ENCODE measurements at places on chromosomes 2 and 18.

- DNase-seq, result no peak
These were observed 16.9 kb downstream of the GPR75 start for GRCh38 chr2:53842891-53843290.

DNA sequence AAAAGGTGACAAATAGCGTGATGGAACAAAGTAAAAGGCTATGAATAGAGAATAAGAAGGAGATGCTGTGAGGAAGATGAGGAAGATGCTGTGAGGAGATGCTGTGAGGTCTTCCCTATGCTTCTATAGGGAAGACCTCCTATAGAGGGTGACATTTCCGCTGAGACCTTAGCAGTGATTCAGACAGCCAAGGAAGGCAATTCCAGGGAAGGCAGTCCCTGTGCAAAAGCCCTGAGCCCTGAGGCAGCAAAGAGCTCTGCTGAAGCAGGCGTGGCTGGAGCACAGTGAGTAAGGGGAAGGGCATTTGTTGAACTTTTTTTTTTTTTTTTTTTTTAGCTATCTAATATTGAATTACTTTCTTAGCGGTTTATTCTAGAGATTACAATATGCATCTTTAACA, 142.7 kb upstream of the FOSL2 start:
- DNase-seq, result no peak

GRCh38 chr2:148524519-148524919, 120.0 kb upstream of the EPC2 start:
- DNase-seq, result no peak

DNA sequence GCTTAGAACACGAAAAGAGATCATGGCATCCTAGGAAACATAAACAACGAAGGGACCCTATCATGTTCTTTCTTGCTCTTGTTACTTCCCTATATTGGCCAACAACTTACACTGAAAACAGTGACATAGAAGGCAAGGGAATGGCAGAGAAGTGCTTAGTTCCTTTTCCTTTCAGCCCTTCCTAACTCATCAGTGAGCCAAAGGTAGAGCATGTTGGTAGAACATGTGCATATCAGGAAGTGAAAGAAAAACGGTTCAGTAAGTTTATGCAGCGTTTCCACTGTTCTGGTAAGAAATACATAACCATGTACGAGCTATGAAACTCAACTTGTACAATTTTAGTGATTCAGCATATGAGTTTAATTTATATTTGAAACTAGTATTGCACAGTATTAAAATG, 21.7 kb downstream of the AKAIN1 start:
- DNase-seq, result no peak

- DNase-seq, result no peak
These were observed 186.5 kb upstream of the ID2 start for GRCh38 chr2:8495189-8495989.

GRCh38 chr18:37564711-37565100, 892 bp downstream of the CELF4 start:
- DNase-seq, result no peak

GRCh38 chr18:966759-967576, 62.3 kb downstream of the ADCYAP1 start:
- no peak for DNase-seq

- no peak for DNase-seq
These were observed 99.8 kb downstream of the TDRD15 start for GRCh38 chr2:21223618-21224017.

DNA sequence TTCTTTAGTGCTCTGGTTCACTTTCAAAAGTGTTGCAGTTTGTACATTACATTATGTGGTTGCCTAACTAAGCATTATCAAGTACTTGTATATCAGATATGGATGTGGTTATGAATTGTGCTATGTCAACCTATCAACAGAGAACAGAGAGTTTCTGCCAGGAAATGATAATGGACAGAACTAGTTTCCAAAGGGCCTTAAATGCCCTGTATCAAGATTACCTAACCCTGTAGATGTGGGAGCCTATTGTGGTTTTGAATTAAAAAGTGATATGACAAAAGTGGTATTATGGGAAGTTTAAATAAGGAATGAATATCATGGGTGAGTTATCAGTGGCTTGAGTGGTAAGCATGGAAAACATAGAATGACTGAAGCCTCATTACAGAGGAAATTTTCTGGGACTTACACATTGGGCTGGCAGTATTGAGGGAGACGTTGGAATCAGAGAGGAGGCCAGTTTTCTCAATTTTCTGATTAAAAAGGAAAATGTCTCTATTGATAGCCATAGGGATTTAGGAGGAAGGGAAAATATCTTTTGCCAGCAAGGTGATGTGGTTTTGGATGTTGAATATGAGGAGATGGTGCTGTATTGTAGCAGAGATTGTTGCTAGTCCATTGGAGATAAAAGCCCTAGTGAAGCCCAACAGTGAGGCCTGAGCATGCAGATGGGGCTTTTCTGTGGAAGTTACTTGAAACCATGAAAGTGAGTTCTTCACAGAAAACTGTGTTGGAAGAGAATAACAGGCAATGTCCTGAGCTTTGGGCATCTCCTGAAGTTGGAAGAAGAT, 140.7 kb downstream of the TTC27 start:
- DNase-seq, result no peak

- no peak for DNase-seq
These were observed 34.5 kb upstream of the STPG4 start for GRCh38 chr2:47189635-47190034.

DNA sequence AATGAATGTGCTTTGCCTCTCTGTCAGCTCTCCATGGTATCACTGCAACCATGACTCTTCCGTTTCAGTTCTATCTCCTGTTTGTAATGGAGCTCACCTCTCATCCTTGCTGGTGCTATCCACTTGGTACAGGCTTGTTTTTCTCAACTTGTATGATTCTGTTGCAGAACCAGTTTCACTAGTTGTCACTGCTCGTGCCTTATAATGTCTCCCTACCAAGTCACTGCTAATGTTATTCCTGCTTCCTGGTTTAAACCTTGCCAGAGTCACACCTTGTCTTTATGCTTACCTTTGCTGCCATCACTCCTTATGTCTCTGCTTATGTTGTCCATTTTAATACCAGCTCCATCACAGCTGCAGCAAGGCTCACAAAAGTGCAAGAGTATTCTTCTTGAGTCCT, 1191.0 kb upstream of the LRRTM1 start:
- DNase-seq, result no peak

DNA sequence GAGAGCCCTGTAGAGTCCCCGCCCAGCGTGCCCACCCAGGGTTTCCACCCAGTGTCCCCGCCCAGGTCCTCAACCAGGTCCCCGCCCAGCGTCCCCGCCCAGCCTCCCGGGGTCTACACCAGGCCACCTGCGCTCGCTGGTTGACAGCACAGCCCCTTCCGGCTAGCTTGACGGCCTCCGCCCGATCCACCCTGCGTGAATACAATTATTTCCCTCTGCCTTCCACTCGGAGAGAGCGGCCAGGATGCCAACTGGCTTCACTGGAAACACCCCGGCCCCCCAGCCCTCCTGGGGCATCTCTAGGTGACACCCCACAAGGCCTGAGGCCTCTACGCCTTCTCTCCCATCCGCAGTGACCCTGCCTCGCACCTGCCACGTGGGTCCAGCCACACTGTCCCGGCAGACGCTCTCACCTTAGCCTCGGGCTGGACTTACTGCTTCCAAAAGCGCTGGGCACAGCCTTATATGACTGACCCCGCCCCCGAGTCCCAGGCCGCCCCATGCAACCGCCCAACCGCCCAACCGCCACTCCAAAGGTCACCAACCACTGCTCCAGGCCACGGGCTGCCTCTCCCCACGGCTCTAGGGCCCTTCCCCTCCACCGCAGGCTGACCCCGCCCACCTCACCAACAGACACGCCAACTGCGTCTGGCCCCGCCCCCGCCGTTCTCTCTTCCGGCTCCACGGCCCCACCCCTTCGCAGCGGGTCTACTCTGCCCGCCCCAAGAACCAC, 188.1 kb downstream of the LAMA1 start:
- DNase-seq, result no peak

GRCh38 chr2:237968048-237968862, 1.4 kb downstream of the UBE2F start:
- DNase-seq, result no peak

- DNase-seq, result no peak
These were observed 44.9 kb downstream of the MYO3B start for GRCh38 chr2:170222842-170223241.

DNA sequence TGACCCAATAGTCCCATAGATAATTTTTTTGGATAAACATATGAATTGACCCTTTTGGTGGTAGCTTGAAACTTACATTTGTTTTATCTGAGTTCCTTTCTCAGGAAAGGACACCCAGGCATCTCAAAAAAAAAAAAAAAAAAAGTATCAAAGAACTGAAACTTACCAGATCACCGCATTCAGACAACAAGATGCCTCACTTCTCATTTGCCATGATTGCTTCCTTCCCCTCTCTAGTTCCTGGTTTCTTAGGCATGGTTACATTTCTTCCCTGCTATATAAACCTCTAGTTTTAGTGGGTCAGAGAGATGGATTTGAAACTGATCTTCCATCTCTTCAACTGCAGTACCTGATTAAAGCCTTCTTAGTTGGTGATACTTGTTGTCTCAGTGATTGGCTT, 240.1 kb downstream of the ACKR3 start:
- no peak for DNase-seq

DNA sequence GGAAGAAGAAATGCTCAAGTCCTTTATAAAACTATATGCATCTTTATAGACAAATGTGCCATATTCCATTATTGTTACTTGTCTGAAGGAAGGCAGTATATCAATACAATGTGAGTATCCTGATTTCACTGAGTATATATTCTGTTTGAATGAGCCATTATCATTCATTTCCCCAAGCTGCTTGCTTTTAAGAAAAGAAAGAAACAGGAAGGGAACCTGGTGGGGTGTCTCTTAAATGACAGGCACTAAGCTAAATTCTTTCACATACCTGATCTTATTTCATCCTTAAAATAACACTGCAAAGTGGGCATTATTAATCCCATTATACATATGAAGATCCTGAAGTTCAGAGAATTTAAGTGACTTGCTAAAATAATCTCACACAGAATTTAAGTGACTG, 307.9 kb downstream of the SLC8A1 start:
- no peak for DNase-seq

DNA sequence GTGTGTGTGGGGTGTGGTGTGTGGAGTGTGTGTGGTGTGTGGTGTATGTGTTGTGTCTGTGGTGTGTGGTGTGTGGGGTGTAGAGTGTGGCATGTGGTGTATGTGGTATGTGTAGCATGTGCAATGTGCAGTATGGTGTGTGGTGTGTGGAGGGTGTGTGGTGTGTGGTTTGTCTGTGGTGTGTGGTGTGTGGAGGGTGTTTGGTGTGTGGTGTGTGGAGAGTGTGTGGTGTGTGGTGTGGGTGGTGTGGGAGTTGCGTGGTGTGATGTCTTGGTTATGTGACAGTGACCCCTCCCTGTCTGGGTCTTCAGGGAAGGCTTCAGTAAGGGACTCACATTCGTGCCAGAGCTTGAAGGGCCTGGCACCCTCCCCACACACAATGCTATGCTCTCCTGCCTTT, 718.2 kb upstream of the SOX11 start:
- no peak for DNase-seq

GRCh38 chr2:160884056-160884455, 276.2 kb upstream of the TANK start:
- DNase-seq, result no peak

DNA sequence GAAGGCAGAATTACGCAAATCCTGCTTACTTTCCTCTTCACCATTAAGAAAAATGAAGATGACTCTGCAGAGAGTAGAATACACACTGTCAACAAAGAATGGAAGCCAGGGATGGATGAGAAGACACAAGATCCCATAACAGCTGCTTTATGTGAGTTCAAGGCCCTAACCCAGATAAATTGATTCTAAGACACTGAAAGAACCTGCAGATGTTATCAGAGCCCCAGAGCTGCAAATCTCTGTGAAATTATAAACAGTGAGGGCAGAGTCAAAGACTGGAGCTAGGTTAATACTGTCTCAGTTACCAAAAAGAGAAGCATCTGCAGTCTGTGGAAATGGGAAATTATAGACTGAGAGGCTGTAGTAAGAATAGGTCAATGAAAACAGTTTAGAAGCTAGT, 320.1 kb upstream of the PKDCC start:
- no peak for DNase-seq

GRCh38 chr18:7064346-7064745, 53.3 kb downstream of the LAMA1 start:
- DNase-seq, result no peak

DNA sequence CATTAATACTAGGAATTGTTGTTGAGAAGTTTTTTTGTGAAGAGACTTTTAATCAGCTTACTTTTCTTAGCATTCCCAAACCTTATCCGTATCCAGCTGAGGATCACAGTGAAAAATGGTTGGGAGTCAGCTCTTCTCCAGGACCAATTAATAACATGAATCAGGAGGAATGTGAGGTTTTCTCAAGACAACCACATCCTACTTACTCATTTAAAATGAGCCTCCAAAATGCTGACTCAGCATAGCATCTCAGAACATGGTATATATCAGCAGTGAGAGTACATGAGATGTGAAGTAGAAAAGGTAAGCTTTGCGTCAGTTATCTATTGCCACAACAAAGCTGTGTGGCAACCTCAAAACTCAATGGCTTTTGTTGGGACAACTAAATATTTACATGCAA, 140.3 kb downstream of the NRP2 start:
- DNase-seq, result no peak

- no peak for DNase-seq
These were observed 101.9 kb downstream of the NOL4 start for GRCh38 chr18:34122724-34123334.

DNA sequence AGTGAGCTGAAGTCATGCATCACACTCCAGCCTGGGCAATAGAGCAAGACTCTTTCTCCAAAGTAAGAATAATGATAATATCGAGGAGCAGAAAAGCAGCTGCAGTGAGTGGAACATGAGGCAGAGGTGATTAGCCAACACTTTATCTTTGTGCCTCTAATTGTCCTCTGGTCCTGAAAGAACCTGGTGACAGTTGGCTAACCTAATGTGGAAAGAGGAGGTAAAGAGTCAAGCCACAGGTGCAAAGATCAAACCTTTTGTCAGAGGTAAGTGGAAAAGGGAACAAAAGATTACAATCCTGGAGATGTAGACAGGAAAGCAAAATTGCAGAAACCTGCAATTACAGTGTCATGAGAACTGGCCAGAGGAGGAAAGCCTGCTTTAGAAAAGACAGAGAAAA, 53.5 kb upstream of the LCLAT1 start:
- DNase-seq, result no peak

DNA sequence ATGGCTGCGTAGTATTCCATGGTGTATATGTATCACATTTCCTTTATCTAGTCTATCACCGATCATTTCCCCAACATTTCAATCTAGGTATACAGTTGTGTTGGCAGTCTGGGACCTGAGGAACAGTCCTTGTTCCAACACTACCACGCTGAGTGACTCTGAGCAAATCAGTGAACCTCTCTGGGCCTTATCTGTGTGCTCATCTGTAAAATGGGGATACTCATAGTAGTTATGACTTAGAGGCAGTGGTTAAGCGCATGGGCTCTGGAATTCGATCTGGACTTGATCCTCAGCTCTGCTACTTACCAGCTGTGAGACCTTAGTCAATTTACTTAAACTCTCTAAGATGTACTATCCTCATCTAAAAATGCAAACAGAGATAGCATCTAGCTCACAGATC, 85.1 kb downstream of the BCL2 start:
- DNase-seq, result no peak

Measured in stimulated activated CD8-positive, alpha-beta memory T cell treated with anti-CD3 and anti-CD28 coated beads, Interleukin-4, amount 100 ng/mL, for 1 hour (primary cell).